ENCODE measurements at places on chromosomes 5 and 9. TPM values are rescaled to one million over a fixed set of nuclear protein-coding genes. Genes with fewer than 3 reads are reported as not detected.

DNA sequence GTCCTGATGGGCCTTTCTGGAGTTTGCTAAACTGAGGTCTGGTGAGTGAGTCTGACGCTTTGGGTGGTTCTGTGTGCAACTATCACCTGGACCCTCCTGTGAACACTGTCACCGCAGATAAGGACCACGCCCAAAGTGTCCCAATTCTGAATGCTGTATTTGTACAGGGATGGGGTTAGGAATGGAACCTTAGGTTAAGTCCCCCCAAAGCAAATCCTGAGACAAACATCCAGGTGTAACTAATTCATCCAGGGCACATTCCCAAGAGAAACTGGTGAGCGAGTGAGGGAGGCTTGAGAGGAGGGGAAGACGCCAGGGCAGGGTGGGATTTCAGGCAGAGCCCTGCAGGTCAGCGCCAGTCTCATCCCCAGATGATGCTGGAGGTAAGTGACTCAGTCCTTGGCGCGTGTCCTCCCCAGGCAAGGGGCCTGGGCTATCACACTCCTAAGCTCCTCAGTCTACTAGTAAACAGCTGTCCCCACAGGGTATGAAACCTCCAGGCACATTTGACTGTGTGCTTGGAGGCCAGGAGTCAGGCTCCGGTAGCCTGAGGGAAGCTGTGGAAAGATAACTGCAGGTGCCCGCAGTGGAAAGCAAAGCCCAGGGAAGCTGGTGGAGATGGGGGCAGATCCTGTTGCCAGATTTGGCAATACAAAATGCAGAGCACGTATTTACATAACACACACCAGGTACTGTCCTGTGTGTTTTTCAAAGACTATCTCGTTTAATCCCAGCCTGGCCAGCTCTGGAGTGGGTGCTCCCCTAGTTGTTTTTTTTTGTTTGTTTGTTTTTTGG is 66.7 kb downstream of the IL6ST start:
- DNase-seq = no peak

- no peak for DNase-seq
These were observed 9.0 kb downstream of the GPSM1 start for GRCh38 chr9:136336156-136336870.

DNA sequence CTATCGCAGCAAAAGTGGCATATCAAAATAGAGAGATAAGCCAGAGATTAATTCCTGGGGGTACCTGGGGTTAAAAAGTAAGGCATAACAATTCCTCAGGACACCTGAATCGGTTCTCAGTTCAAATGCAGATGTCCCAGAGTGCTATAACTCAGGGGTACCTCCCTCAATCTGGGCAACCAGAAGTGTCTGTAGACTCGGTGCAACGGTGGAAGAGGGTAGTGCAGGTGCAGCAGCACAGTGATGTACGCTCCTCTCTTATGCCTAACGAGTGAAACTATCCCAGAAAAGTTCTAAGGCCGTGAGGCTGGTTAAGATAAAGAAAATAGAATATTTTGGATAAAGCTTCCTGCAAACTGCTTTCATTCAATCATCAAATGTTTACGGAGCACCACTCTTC is 7.9 kb upstream of the NR4A3 start:
- no peak for DNase-seq

DNA sequence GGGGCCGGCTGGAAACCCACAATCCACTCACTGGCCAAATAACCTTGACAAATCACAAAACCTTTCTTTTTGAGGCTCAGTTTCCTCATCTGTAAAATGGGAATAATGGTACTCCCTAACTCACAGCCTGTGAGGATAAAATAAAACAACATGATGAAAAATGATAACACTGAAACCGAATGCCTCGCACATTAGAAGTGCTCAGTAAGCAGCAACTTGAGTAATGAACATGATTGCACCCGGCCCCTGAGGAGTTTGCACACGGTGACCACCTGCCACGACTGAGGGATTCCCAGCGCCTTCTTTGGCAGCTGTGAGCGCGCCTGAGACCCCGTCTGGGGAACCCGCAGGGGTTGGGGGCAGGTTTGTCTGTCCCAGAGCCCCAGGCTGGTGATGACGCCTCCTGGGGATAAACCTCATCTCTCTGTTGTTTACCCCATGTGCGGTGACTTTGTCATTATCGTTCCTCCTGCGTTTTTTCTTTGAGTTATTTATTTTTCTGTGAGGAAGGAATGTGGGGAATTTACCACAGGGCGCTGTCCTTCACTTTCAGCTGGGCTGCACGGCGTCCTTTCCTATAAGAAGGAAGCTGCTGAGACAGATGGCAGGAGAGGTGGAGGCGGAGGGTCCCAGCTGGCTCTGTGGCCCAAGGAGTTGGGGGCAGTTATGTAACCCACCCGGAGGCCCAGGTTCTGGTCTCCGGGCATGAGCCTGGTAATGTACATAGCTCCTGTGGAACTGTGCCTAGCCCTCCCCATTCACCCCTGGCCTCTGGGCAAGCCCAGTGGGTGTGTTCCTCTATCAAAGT is 3.0 kb upstream of the SYNPO start:
- peak; percentile 94 for DNase-seq

DNA sequence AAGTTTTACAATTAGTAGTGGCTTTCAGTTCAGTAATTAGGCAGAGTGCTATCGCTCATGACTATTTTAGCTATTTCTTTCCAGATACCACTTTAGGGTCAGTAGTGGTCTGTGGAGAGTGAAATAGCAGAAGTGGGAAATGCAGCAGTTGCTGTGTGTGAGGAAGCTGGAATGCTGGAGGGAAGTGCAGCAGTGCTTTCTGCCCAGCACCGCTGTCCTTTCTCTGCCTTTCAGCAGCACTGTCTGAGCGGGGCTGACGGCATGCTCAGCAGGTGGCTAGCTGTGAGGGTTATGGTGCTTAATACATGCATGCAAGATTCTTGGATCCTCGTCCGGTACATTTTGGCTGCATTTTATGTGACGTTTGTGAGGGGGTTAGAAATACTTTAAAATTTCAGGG is 213.9 kb downstream of the PBX3 start:
- DNase-seq = no peak

DNA sequence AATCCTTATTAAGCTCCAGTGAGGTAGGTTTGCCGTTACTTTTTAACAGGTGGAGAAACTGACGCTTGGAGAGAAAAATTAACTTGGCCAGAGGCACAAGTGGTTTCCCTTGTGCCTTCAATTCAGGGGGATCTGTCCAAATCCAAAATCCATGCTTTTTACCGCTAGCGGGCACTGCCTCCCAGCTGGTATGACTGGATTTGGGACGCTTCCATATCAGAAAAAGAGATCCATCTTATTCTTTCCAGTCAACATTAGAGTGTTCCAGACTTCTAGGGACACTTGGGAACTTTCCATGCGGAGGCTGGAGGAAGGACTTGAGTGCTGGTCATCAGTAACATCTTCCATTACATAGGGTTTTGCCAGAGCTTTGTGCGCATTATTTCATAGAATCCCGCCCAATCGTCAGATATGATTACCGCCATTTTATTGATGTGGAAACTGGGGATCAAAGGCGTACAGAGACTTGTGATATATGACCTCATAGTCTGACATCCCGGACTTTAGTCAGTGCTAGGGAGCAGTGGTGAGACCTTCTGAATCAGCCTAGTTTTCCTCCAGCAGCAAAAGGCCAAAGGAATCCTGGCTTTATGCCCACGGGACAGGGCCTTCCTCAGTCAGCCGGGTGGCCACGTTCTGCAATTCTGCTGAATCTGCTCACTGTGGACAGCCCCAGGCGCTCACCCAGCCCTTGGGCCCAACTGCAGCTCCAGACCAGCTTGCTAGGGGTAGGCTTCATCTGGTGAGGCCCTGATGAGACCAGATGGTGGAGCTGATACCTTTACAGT is 1.1 kb upstream of the GNPDA1 start:
- no peak for DNase-seq

DNA sequence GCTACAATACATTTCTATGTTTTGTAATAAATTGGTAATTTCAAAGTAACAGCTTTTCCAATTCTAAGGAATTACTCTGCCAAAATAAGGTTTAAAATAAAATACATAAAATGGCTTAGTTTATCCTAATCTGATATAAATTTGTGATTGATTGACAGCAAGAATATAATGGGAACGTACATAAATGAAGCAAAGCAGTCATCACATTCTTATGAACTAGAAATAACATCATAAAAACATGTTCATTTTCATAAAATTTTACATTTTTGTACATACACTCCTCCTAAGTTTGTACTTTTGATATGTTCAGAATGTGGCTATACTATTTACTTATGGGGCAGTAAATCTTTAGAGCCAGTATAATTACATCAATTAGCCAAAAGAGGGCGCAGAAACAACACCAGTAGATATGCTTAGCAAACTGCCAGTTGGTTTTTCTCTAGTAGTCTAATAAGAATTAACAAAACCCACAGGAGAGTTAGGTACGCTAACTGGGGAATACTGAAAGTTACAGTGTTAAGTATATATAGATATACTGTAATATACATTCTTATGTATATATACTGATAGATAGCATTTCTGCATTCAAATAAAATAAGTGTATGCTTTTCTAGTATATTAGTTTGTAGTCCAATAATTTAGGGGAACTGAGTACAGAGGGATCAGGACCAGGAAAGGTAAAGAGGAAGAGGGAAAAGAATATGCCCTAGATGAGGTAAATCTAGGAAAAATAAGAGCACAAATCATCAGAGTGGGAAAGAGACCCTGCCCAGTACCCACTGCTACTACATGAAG is 76.8 kb downstream of the ZDHHC21 start:
- peak; percentile 66 for DNase-seq

- no peak for DNase-seq
These were observed 597.9 kb downstream of the ZNF608 start for GRCh38 chr5:124148574-124148973.

DNA sequence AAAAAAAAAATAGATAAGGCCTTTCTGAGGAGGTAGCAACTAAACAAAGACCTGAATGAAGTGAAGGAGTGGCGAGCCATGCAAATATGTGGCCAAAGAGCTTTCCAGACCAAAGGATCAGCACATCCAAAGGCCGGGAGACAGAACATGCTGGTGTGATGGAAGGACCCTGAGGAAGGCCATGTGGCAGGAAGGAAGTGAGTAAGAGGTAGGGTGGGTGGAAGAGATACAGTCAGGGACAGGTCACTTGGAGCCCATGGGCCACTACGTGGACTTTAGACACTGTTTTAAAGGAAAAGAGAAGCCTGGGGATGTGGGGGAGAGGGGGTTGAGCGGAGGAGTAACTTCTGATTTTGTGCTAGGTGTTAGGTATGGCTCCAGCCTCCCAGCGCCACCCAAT is 31.3 kb downstream of the SPRY4 start:
- no peak for DNase-seq

DNA sequence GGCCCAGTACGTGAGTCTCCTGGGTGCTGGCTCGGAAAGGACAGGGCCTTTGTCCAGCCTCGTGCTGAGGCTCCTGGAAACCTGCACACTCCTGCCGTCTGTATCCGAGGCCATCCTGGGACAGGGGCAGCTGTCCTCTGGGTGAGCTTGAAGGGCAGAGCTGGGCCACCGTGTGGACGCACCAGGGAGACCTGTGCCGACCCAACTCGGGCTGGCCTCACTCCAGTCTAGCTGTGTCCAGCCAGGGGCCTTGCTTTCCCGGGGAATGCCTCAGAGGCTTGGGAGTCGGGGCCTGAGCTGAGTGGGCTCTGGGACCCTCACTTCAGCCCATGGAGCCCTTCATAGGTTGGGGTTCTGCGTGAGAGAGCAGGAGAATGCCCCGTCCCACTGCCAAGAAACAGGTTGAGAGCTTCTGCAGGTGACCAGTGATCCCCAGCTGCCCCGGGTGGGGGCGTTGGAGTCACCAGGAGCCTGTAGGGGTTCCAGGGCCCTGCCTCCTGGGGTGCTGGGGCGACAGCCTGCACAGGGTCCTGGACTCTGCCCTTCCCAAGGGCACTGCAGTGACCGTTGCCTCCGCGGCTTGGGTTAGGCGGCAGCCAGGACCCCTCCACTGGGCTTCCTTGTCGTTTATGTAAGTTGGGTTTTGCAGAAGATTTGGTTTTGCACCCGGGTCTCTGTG is 60.1 kb downstream of the COL5A1 start:
- DNase-seq = no peak

Gene IPPK
- polyA plus RNA-seq = 12.0 TPM

Gene SOX30
- 0.08 TPM for polyA plus RNA-seq

Gene ZFP37
- polyA plus RNA-seq = 2.0 TPM

DNA sequence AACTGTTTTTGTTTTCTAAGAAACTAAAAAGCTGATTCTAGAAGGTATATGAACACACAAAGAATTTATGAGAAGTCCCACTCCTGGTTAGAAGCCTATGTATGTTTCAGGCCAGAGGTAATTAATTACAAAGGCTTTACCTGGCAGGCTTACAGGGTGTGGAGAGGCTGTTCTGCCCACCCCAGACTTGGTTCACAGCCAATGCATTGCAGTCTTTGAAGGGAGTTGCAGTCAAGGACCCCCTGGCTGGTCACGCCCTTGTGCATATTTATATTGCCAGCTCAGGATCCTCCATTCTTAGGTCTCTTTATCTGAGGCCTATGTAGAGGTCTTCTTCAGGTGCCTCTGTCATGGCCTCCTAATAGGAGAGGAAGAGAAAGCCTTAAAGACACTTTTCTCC is 13.6 kb upstream of the PRSS3 start:
- DNase-seq = no peak

Gene BRIX1
- 67.3 TPM for polyA plus RNA-seq

Gene TAS2R1
- not detected for polyA plus RNA-seq

Gene MAP1B
- polyA plus RNA-seq = 49.1 TPM

Gene MLANA
- not detected for polyA plus RNA-seq

Gene HACD4
- polyA plus RNA-seq = 1.8 TPM

GRCh38 chr9:81526587-81526986 is 162.8 kb downstream of the TLE1 start:
- no peak for DNase-seq

GRCh38 chr5:173974688-173975239 is 14.2 kb upstream of the C5orf47 start:
- no peak for DNase-seq

Gene ZBED3
- polyA plus RNA-seq = 4.1 TPM

DNA sequence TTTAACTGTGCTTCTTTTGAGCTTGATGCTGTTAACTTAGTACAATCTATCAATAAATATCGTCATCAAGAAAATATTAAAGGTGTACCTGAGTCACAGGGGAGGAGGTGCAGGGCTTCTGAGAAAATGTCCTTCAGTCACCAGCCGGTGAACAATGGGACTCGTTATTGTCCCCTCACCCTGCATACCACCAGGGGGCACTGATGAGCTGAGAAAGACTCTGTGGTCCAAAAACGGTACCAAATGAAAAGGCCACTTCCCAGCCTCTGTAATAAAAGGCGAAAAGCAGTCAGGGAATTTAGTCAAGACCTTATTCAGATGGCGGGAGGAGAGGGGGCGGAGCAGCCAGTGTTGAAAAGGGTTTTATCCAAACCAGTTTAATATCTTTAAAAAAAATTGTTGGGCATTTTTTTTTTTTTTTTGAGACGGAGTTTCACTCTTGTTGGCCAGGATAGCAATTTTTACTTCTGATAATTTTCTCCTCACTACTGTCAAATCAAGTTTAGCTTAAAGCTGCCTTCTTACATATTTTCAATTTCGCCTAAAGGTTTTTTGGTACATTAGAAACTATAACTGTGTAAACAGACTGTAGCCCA is 271.9 kb upstream of the ADAMTS16 start:
- DNase-seq = peak; percentile 52

GRCh38 chr9:31774571-31774970 is 609.9 kb upstream of the ACO1 start:
- DNase-seq = no peak

GRCh38 chr9:99870126-99870525 is 36.3 kb upstream of the STX17 start:
- DNase-seq = no peak

All from A549 (cell line).